H54 (cell line): ENCODE measurements at places on chromosomes 12 and 14.

- DNase-seq, result no peak
Observed at GRCh38 chr12:24499151-24500146, 449.5 kb downstream of the BCAT1 start.

DNA sequence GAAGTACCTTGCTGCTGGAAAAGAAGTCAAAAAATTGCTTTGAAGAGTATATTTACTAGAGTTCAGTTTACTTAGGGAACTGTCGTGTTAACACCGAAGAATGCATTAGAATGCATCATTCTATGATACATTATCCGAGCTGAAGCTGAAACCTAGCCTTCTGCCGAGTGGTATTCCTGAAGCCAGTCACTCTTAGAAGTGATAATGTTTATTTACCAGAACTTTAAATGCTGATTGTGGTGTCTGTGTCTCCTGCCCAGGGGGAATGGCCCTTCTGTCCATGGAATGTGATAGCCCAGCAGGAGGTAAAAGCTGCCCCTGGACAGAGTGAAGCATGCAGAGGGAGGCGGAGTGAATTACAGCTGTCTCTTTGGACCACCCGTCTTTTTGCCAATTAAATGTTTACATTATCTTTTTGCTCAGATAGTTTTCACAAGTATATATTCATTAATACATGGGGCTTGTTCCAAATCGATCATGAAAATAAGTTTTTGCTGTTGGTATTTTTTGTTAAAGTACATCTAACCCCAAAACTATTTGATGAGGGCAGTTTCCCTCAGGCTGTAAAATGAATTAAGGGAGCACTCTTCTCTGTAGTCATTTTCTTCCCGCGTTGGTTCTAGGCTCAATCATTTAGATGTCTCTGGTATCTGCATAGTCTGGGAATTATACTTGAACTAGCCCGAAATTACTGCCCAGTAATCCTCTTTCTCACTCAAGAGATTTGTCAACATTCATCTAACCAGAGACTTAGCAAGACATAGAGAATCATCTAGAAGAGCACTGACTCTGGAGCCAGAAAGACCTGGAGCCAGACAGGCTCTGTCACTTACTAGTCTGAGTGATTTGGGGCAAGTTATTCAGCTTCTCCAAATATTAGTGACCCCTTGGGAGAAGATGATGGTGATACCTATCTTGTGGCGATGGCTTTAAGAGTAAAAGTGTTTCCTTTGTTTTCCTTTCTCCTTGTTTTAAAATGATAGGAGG, 147.6 kb downstream of the CRADD start:
- no peak for DNase-seq

- no peak for DNase-seq
Observed at GRCh38 chr12:59318940-59319339, 276.9 kb upstream of the SLC16A7 start.

DNA sequence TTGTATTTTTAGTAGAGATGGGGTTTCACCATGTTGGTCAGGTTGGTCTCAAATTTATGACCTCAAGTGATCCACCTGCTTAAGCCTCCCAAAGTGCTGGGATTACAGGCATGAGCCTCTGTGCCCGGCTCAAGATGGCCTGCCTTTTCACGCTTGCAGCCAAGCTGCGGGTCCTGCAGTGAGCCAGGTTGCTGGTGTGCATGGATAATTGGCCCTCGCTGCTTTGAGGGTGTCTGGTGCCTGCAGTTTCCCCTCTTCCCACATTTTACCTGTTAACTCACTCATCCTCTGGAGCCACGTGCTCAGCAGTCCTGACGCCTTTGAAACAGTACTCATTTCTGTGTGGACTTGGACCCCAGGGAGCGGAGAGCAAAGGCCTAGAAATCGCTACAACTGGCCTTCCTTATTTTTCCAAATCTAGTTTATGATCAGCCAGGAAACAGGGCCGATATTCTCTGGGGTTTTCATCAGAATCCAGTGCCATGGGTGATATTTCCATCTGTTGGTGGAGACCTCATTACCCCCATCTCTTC, 42.2 kb downstream of the TPCN1 start:
- DNase-seq, result no peak

DNA sequence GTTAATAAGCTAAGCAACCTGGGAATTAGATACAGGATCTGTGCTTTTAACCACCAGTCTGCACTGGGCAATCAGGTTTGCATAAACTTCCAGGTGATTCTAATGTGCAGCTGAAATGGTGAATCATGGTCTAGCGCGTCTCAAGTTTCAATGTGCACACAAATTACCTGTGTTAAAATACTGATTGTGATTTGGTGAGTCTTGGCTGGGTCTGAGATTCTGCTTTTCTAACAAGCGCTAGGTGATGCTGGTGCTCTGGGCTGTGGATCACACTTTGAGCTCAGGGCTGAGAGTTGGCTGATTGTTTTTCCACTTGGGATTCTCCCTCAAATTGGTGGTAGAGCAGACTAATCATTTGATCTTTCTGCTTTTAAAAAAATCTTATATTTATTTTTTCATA, 124.8 kb downstream of the C12orf75 start:
- DNase-seq, result no peak

- no peak for DNase-seq
Observed at GRCh38 chr12:7162691-7163114, 26.8 kb upstream of the PEX5 start.

GRCh38 chr12:114976372-114976771, 292.4 kb upstream of the TBX3 start:
- no peak for DNase-seq

GRCh38 chr14:69459122-69459521, 25.4 kb upstream of the PLEKHD1 start:
- no peak for DNase-seq

GRCh38 chr12:70756791-70757190, 119.6 kb upstream of the PTPRB start:
- no peak for DNase-seq

- no peak for DNase-seq
Observed at GRCh38 chr14:52522033-52522432, 30.3 kb downstream of the TXNDC16 start.

DNA sequence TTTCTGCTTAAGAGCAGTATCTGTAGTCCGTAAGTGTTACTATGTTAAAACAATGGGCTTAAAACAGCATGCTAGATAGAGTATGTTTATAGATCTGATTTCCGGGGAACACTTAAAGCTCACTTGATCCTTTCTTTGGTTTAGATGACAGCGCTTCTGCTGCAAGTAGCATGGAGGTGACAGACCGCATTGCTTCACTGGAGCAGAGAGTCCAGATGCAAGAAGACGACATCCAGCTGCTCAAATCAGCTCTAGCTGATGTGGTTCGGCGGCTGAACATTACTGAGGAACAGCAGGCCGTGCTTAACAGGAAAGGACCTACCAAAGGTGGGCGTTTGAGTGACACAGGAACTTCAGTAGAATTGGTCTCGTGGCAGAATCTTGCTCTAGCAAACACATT, 57.5 kb downstream of the EML1 start:
- no peak for DNase-seq

GRCh38 chr12:42568952-42569915, 20.3 kb downstream of the PRICKLE1 start:
- no peak for DNase-seq

GRCh38 chr12:110846615-110847566, at the start of gene CCDC63:
Gene CCDC63, plus strand, starts transcription at chr12:110846987. Its CDS starts 5,968 bp downstream, at chr12:110852955.
- DNase-seq, result no peak

DNA sequence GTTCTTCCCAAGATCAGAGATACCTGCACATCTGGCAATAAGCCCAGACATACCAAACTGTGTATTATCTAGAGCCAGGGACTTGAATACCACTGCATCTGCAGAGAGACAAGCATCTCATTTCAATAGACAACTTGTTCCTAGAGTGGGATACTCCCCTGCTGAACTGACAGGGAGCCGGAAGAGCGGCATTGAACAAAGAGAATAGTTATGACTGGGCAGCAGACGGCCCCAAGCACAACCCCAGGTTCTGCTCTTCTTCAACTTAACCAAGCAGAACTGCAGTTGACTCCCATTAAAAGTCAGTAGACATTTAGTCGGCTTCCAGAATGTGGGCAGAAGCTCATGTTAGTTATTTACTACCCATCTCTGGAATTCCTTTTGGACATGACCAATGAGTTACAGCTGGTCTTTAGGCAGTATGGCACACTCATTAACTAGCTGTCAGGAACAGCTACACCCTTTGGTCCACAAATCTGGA, 112.9 kb downstream of the HMGA2 start:
- DNase-seq, result no peak

DNA sequence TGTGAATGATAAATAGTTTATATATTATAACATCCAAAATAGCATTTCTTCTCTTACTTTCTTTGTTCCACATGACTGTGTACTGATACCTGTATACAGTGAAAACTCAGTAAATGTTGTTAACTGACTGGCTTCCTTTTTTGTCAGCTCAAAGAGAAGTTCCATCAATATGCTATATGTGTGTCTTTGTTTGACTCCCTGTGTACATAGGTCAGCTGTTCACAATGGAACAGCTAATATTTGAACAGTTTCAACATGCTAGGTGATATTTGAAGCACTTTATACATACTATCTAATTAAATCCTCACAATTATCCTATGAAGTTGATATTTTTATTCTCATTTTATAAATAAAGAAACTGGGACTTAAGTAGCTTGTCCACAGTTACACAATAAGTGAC, 15.3 kb upstream of the KICS2 start:
- no peak for DNase-seq

GRCh38 chr14:91946622-91947474, 646 bp downstream of the FBLN5 start:
- DNase-seq, result no peak

GRCh38 chr12:19574601-19575000, 135.3 kb downstream of the AEBP2 start:
- DNase-seq, result no peak

DNA sequence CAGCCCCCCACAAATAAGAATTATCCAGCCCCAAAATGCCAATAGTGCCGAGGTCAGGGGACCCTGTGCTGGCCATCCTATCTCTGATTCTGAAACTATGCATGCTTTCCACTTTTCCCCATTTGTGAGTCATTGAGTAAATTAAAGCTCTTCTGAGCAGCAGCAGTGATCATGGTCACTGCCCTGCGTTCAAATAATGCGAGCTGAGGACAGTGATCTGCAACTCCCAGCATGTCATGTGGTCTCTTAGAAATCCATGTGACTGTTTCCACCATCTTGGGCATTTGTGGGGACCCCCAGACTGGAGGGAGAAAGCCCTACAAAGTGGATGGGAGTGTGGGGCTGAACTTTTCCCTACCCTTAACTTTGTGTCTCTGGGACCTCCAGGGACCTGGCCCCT, 53.8 kb downstream of the C14orf132 start:
- DNase-seq, result no peak

DNA sequence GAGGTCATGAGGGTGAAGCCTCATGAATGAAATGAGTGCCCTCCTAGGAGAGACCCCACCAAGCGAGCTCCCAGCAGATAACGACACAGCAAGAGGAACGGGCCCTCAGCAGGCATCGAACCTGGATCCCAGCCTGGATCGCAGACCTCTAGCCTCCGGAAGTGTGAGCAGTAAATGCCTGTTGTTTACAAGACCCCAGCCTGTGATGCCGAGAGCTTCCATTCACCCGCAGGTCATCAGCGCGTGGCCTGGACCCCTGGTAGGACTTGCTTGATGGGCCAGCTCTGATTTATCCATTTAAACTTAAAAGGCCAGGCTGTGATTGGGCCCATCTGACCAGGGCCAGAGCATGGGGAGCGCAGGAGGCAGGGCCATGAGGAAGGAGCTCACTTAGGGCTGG, 7.0 kb downstream of the TMEM179 start:
- DNase-seq, result no peak

- DNase-seq, result no peak
Observed at GRCh38 chr12:109563291-109564284, 9.7 kb downstream of the MMAB start.

GRCh38 chr12:98229540-98229924, 285.9 kb upstream of the TMPO start:
- no peak for DNase-seq

GRCh38 chr12:105696-106095, 39.1 kb downstream of the IQSEC3 start:
- no peak for DNase-seq

- DNase-seq, result no peak
Observed at GRCh38 chr14:90649083-90649482, 167.1 kb downstream of the TTC7B start.

GRCh38 chr14:26218861-26219260, 379.0 kb downstream of the NOVA1 start:
- no peak for DNase-seq

DNA sequence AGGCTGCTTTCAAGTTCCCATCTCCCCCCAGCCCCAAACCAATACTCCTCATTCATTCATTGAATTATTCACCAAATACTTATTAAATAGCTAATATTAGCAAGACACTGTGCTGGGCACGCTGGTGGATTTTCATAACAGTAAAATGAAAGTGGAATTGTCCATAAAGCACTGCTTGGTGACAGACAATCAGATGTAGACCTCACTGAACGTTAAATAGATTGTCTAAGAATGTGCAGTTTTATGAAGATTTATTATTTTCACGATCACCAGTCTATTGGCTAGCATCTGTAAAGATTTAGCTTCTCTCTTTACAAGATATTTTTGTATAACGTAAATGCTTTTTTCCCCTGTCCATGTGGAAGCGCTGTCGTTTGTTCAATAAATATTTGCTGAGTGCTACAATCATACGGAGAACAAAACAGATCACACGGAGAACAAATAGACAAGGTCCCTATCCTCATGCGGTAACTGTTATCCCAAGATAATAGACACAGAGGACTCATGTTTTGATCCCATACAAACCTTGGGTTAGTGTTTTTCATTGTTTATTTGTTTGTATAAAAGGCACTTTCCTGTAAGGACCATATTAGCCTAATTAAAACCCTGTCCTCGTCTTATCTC, 397.6 kb downstream of the BCAT1 start:
- no peak for DNase-seq

- no peak for DNase-seq
Observed at GRCh38 chr12:116443821-116444589, 115.2 kb upstream of the MAP1LC3B2 start.

DNA sequence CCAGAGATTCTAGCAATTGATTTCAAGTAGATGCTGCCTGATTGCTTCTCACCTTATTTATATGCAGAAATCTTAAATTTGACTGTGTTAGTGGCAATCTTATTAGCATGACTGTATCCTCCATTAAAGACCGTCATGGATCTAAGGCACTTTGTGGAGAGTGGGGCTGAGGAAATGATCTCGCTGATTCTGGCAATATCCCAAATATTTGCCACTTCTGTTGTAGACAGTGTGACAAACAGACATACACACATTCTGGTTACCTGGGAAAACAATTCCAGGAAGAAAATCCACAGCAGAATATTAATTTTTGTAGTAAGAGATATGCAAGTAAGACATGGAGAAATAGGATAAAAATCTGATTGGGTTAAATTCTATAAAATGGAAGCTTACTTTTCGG, 269.0 kb upstream of the G2E3 start:
- DNase-seq, result no peak
